NCI-H2171 treated with DMSO at 0.1 percent for 48 hours (cell line): ENCODE measurements at places on chromosomes 7 and 10.

- no peak for DNase-seq
These were observed 50.0 kb upstream of the PCGF5 start for GRCh38 chr10:91170418-91170817.

DNA sequence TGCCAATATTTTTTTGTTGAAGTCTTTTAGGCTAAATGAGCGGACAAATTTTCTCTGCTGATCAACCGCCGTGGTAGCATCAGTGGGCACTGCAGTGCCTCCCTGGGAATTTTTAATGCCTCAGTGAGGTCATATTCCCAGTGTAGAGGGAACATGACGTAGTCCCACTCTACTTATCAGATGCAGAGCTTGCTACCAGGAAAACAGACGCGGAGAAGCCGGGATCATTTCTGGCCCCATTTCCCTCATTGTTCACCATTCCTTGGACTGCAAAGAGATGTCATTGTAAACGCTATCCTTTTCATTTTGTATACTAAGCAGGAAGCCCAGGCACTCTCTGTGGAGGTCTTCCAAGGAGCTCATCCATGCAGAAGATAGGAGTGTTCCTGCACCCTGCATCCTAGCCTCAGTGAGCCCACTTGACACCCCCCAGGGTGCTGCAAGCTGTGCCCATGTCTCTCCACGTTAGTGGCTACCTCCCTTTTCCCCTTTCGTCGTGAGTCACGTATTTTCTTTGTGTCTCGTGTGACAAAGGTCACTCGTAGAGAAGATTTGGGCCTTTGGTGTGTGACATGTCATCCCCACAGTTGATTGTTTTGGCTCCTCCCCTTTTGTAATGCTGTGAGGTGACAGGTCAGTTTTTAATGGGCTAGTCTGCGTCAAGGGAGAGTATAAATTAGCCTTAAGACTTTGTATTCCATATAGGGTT lies 145.5 kb downstream of the TCF7L2 start:
- no peak for DNase-seq

DNA sequence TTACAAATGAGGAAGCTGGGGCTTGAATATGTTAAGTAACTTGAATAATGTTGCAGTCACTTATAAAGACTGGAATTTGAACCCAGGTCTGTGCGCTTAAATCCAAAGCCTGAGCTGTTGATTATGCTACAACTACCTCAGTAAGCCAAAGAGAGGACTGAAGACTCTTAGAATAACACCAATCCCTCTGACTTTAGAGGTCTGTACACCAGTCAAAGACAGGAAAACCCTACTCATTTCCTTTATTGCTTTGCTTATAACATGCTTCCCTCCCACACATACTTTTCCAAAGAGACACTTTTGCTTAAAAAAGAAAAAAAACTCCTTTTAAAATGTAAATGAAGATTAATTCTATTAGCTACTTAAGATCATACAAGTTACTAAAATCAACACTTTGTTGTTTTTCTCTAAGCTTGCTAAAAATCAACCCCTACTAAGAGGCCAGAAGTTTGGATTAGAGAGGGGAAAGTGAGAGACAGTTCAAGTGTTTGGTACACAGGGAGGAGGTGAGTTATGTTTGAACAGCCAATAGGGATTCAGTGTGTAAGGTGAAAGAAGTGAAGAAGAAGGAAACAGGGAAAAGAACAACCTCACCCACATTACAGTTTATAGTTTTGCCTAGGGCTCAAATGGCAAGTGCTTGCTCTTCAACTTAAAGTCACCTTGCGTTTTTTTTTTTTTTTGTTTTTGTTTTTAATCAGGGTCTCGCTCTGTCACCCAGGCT lies 74.8 kb downstream of the MDH2 start:
- DNase-seq, result no peak

GRCh38 chr10:5078547-5079180 lies 15.6 kb upstream of the AKR1C3 start:
- DNase-seq, result no peak

- DNase-seq, result no peak
These were observed 251.2 kb downstream of the TNS3 start for GRCh38 chr7:47330561-47331178.

DNA sequence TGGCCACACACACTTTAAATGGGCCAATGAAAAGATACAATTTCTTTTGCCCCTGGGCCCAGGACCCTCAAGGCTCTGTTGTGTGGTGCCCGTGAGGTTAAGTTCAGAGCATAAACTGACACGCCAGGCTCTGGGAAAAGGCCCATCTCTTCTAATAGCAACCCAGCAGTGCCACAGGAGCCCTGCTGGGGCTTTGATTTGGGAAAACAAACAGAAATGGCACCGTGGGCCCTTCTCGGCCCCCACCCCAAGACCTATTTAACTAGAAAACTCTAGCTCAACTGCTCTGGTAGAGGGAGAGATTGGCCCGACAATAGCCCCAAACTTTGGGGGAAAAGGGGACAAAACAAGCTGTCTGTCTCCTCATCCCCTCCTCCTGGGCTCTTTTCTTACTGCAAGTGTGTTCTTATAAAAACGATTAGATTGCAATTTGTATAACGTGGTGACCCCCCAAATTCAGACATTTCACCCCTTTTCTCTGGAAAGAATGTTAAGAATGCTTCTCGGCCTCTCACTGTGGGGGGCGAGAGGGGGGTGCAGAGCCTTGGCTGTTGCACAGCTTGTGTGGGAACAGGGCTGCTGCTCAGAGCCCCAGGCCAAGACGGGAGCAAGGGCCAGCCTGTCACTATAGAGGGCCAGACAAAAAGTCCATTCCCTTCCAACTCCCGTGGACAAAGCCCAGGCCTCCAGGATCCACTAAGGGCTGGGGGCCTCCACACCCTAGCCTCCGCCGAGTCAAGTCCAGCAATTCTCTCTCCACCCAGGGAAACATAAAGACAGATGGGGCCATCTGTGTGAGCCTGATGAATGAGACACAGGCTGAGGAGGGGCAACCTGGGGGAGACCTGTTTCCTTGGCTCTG lies 26.8 kb downstream of the DPCD start:
- DNase-seq, result no peak
